ENCODE measurements at places on chromosomes 13 and 19.
A peak's percentile ranks its signal among the peaks of the same experiment; 100 is the strongest.

DNA sequence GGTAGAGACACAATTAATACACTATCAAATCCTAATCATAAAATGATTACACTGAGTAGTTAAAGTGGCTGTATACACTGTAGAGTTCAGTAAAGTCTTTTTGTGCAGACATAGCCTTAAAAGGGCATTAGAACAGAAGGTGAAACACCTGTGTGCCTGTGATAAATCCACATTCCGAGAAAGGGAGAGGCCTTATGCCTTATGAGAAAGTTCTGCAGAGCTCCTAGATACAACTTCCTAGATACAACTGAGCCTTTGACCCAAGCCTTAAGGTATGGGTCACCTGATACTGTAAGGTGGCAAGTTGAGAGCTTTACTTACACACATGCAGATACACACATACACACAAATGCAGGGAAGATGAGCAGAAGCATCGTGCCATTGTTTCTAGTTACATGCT, 6.3 kb downstream of the SERP2 start:
- no peak for DNase-seq

DNA sequence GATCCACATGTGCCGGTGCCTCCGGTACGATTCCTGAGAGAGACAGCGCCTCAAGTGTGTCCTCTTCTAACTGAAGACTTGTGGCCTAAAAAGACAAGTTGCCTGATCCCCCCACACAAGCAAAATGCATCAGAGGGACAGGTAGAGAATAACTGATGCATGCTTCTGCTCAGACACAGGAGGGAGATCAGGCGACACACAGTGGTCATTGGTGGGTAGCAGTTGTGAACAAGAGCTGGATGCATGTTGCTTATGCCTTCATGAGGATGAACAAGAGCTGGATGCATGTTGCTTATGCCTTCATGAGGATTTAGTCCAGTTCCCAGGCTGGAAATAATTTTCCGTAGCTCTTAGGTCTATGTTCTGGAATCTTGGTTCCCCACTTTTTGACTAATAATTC, 505.6 kb downstream of the MYO16 start:
- DNase-seq: no peak

- DNase-seq: peak; percentile 73
Observed at GRCh38 chr13:45137526-45137925, 17.2 kb downstream of the GTF2F2 start.

GRCh38 chr19:30667227-30667626, 295.0 kb downstream of the ZNF536 start:
- no peak for DNase-seq

DNA sequence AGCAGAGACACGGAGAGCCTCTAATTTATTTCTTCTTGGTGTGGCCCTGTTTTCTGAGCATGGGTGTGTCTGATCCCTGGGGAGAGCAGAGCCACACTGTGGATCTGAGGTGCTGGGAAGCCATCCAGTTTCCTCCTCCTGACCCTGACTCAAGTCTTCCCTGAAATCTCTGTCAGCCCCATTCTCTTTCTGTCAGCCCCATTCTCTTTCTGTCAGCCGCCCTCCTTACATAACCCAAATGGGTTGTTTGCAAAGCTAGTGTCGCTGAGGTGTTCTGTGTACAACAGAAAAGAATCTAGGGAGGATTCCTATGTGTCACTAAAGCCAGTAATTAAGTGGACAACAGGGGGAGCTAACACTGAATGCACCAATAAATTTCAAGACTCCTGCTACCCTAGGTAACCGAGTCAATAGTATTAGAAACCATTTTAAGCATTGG, 50.2 kb downstream of the LRCH1 start:
- peak; percentile 22 for DNase-seq

DNA sequence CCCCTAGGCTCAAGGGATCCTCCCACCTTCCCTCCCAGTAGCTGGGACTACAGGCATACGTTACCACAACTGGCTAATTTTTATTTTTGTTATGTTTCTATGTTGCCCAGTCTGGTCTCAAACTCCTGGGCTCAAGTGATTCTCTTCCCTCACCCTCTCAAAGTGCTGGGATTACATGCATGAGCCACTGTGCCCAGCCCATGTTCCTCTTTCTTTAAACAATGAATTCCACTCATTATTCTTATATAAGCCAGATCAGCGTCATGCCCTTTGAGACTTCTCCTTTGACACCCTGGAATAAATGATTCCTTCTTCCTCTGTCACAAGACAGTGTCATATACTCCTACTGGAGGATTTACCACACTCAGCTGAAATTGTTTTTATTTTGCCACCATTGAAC, 519.9 kb upstream of the SPRY2 start:
- no peak for DNase-seq

- DNase-seq: no peak
Observed at GRCh38 chr19:11552666-11553372, 6.2 kb downstream of the ELOF1 start.

- DNase-seq: peak; percentile 9
Observed at GRCh38 chr13:113916330-113916815, 52.5 kb upstream of the GAS6 start.

- peak; percentile 27 for DNase-seq
Observed at GRCh38 chr19:41123716-41124294, 9.6 kb downstream of the CYP2F1 start.

GRCh38 chr13:44920013-44920412, 69.3 kb downstream of the NUFIP1 start:
- DNase-seq: no peak

- no peak for DNase-seq
Observed at GRCh38 chr19:2259336-2259735, 3.1 kb upstream of the JSRP1 start.

GRCh38 chr19:50768277-50768676, 2.0 kb upstream of the GPR32 start:
- DNase-seq: no peak

Data from inflammatory macrophage treated with lipopolysaccharide for 4 hours (primary cell).